ENCODE measurements at places on chromosomes 7 and 10.

DNA sequence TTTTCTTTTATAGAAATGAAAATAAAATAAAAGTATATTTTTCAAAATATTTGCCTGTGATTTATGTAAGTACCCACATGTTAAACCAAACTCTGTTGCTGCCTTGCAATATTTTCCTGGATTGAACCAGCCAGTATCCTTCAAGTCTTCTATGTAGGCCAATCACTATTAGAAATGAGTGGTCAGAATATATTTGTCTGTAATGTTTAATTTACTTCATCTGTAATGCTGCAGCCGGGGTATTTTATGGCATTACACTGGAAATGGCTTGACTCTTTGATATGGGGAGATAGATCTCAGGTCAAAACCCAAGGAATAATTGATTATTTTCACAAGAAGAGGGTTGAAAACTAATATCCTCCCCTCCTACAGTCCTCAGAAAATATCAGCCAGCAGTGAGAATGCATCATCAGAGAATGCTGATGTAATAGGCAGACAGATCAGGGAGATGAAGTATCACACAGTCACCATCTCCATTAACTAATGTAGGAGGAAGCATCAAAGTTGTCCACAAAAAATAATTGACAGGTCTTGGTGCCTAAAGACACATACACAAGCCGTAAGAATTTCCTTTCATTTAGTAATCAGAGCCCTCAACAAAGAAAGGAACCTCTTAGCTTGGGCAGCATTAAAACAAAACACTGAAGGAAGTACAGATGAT, 82.5 kb downstream of the VWDE start:
- no peak for DNase-seq

GRCh38 chr7:115707258-115708012, 323.1 kb downstream of the TFEC start:
- no peak for DNase-seq

DNA sequence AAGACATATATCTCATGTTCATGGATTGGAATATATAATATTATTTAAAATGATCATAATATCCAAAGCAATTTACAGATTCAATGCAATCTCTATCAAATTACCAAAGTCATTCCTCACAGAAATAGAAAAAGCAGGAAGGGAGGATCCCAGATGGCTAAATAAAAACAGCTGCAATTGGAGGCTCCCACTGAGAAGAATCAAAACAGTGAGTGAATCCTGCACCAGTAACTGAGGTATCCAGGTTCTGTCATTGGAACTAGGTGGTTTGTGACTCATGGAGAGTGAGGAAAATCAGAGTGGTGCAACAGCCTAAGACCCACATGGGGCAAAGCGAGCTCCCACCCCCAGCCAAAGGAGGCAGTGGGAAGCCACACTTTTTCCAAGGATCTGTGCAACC, 128.4 kb downstream of the MTERF1 start:
- DNase-seq, result no peak

- no peak for DNase-seq
Observed at GRCh38 chr7:44272456-44272855, 52.9 kb downstream of the CAMK2B start.

DNA sequence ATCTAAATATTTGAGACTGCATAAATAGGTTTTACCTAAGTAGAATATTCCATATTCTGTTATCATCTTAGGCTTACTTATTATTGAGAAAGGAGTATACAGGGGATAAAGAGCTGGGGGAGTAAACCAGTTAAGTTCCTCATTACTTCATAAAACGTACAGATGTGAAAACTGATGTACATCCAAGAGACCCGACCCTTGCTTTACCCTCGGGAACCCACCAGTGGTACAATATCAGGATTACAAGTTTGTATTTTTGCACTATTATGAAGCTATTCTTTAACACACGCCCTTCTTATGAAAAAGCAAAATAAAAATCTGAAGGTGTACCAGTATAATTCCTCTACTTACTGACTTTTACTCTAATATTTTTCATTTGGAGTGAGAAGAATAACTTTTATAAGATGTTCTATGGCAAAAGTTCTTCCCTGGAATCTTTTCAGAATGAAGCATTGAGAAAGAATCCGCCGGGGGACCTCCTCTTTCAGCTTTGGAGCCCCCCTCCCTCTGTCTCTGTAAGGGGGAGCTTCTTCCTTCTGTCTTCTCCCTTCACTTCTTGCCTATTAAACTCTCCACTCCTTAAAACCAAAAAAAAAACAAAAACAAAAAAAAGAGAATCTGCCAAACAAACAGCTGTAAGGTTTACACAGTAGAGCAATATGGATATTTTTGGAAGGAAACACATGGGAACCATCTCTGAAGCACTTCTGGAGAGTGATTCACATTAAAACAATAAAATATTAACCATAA, 550.0 kb downstream of the TNS3 start:
- no peak for DNase-seq

GRCh38 chr10:66466622-66467021, 459.2 kb upstream of the LRRTM3 start:
- no peak for DNase-seq

- DNase-seq, result no peak
Observed at GRCh38 chr10:45075826-45076380, 75.2 kb downstream of the ZNF22 start.

GRCh38 chr7:41624818-41625217, 78.1 kb downstream of the INHBA start:
- DNase-seq, result no peak

DNA sequence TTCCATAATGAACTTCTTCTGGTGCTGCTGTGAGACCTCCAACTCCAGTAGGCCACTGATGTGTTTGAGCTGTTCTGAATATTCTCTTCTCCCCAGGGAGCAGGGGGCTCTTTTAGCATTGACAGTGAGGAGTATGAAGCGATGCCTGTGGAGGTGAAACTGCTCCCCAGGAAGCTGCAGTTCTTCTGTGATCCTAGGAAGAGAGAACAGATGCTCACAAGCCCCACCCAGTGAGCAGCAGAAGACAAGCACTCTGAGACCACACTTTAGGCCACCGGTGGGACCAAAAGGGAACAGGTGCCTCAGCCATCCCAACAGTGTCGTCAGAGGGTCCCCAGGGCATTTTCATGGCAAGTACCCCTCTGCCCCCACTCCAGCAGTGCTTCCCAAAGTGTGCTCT, 49.3 kb downstream of the DENND11 start:
- no peak for DNase-seq

GRCh38 chr7:108460964-108461363, 4.7 kb upstream of the NRCAM start:
- no peak for DNase-seq

GRCh38 chr7:116422683-116423082, 76.9 kb upstream of the CAV2 start:
- DNase-seq, result no peak

DNA sequence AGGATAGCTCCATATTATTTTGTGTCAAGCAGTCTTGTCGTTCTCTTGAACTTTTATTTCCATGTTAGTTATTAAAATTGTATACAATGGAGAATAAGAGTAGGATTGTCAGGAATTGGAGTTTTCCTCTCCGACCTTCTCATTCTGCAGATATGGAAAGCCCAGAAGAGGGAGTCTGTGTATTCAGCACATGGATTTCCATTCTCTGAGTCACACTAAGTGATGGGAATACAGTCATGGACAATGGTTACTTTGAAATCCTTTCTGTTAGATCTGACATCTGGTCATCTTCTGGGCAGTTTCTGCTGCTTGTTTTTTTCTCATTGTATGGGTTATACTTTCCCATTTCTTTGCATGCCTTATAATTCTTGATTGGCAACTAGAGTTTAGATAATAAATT, 5.0 kb upstream of the TASOR2 start:
- peak; percentile 24 for DNase-seq

GRCh38 chr7:22287412-22287811, 69.5 kb downstream of the RAPGEF5 start:
- no peak for DNase-seq

DNA sequence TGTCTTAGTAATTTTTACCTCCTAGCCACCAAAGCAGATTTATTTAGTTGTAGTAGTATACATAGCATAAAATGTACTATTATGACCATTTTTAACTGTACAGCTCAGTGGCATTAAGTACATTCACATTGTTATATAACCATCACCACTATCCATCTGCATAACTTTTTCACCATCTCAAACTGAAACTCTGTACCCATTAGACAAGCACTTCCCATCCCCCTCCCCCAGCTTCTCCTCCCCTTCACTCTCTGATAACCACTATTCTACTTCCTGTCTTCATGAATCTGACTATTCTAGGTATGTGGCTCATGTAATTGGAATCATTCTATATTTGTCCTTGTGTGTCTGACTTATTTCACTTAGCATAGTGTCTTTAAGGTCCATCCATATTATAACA, 71.9 kb downstream of the MRPL32 start:
- DNase-seq, result no peak

GRCh38 chr10:26491276-26491675, 53.1 kb downstream of the APBB1IP start:
- no peak for DNase-seq

GRCh38 chr7:99404235-99404976, 4.0 kb downstream of the PDAP1 start:
- no peak for DNase-seq

- no peak for DNase-seq
Observed at GRCh38 chr10:72132854-72133253, 44.5 kb upstream of the SPOCK2 start.

DNA sequence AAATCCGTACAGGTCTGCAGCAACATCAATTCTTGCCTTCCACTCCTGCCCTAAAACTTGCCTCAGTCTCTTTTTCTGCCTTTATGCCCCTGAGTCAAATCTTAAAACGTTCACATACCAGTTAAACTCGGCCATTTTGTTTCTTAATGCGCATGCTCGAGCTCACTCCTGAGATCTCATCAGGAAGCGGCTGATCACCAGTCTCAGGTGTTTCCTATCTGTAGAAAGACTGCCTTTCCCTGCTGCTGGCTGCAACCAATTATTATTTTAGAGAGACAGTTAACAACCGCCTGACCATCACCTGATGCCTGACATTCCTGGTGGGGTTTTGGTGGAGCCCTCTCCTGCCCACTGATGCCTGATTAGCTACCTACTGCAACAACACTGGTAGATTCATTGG, 70.2 kb upstream of the TMEM140 start:
- no peak for DNase-seq

- DNase-seq, result no peak
Observed at GRCh38 chr7:47241112-47242065, 340.5 kb downstream of the TNS3 start.

GRCh38 chr7:104207348-104207730, 474 bp downstream of the ORC5 start:
- no peak for DNase-seq

- DNase-seq, result no peak
Observed at GRCh38 chr7:14196555-14196954, 207.1 kb upstream of the ETV1 start.

- no peak for DNase-seq
Observed at GRCh38 chr7:99943641-99944496, 14.4 kb upstream of the GJC3 start.

- DNase-seq, result no peak
Observed at GRCh38 chr10:33286157-33286934, 48.1 kb downstream of the NRP1 start.

- no peak for DNase-seq
Observed at GRCh38 chr7:149859369-149859768, 14.4 kb upstream of the ATP6V0E2 start.

GRCh38 chr10:49398986-49399385, 3.1 kb upstream of the DRGX start:
- DNase-seq, result no peak

DNA sequence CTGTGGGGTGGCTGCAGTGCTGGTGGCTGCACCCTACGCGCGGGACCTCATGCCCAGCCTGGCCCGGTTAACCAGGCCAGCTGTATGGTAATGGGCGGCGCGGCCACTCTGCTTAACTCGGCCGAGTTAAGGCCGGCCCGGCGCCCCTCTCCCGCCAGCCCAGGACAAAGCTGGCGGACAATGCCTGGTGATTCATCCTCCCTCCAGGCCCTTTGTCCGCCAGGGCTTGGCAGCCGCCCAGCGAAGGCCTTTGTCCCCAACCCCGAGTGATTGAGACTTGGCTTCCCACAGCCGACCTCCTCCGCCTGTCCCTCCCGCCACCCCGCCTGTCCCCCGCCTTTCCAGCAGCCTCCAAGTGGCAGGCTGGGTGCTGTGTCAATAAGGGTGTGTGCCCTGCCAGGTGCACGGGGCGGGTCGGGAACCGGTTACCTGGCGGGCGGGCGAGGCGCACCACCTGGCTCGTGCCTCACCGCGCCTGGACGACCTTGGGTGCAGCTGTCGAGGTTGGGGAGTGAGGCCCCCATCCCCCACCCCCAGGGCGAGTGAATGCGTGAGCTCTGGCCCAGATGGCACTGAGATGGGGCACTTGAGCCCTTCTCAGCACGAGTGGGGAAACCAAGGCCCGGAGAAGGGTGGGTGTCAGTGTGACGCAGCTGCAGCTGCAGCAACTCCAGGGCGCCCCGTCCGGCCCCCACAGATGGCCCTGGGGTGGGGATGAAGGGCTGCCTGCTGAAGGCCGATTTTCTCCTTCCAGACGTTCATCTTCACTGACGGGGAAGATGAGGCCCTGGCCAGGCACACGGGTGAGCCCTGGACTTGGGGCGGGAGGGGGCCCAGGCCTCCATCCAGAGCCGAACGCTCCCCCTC, 4.6 kb downstream of the LFNG start:
- DNase-seq, result peak; percentile 96

- DNase-seq, result peak; percentile 26
Observed at GRCh38 chr10:89738551-89739209, 37.3 kb downstream of the KIF20B start.

DNA sequence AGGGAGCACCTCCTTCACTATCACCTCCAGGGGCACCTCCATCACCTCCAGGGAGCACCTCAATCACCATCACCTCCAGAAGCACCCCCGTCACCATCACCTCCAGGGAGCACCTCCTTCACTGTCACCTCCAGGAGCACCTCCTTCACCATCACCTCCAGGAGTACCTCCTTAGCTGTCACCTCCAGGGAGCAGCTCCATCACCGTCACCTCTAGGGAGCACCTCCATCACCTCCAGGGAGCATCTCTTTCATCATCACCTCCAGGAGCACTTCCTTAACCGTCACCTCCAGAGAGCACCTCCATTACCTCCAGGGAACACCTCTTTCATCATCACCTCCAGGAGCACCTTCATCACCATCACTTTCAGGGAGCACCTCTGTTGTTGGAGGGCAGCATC, 103.0 kb downstream of the DNAJB6 start:
- no peak for DNase-seq

GRCh38 chr10:71647526-71648253, 71.9 kb downstream of the C10orf105 start:
- DNase-seq, result no peak

GRCh38 chr10:94103801-94104221, 110.1 kb downstream of the PLCE1 start:
- DNase-seq, result no peak

GRCh38 chr7:29044554-29044953, 86.4 kb upstream of the TRIL start:
- DNase-seq, result no peak

- DNase-seq, result no peak
Observed at GRCh38 chr10:121952226-121952625, 22.8 kb downstream of the NSMCE4A start.

GRCh38 chr10:84177541-84178141, 4.0 kb downstream of the GPR15LG start:
- DNase-seq, result no peak

GRCh38 chr10:87695074-87695473, 35.4 kb downstream of the PAPSS2 start:
- no peak for DNase-seq

GRCh38 chr10:96606946-96607345, 20.1 kb upstream of the TM9SF3 start:
- no peak for DNase-seq

GRCh38 chr7:25091176-25091575, 33.9 kb downstream of the CYCS start:
- DNase-seq, result no peak

Data from globus pallidus (tissue), 1 donor.